NCI-H510A (cell line): ENCODE measurements at places on chromosomes 3 and 15.

DNA sequence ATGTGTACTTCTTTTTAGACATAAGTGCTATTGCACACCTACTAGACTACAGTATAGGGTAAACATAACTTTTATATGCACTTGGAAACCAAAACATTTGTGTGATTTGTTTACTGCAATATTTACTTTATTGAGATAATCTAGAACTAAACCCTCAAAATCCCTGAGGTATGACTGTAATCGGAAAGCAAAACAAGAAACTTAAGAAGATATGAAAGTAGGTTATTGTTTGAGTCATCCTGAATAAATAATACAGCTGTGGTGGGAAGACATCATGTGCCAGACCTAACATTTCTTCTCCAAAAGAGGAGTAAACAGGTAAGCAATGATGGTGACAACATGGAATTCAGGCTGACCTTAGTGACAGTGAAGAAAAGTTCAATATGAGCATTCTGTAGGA lies 765.5 kb downstream of the OTOL1 start:
- no peak for DNase-seq

DNA sequence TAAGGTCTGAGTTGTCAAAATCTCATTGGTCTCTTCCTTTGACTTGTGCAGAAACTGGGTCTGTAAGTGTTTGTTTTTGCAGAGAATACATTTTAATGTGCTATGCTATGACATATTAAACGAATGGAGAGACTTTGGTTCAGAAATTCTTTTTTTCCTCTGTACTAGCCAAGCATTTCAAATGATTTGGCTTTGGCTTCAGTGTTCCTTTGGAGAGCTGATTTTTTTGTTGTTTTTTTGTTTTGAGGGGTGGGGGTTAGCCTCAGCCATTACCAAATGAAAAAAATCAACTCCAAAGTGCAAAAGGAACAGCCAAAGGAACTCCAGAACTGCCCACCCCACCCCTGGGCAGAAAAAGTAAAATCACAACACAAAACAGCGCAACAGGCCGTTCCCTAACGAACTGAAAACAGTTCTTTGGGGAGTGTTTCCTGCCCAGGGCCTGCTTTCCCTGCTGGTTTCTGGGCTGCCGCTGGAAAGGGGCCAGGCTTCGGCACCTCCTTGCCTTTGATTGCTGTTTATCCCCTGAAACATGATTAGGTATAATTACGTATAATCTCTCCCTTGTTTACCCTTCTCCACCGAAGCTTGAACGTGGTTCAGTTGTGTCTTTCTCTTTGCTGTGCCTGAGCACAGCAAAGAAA lies 57.6 kb upstream of the NEO1 start:
- no peak for DNase-seq

- no peak for DNase-seq
These were observed 118.8 kb downstream of the LPP start for GRCh38 chr3:188272481-188273372.

DNA sequence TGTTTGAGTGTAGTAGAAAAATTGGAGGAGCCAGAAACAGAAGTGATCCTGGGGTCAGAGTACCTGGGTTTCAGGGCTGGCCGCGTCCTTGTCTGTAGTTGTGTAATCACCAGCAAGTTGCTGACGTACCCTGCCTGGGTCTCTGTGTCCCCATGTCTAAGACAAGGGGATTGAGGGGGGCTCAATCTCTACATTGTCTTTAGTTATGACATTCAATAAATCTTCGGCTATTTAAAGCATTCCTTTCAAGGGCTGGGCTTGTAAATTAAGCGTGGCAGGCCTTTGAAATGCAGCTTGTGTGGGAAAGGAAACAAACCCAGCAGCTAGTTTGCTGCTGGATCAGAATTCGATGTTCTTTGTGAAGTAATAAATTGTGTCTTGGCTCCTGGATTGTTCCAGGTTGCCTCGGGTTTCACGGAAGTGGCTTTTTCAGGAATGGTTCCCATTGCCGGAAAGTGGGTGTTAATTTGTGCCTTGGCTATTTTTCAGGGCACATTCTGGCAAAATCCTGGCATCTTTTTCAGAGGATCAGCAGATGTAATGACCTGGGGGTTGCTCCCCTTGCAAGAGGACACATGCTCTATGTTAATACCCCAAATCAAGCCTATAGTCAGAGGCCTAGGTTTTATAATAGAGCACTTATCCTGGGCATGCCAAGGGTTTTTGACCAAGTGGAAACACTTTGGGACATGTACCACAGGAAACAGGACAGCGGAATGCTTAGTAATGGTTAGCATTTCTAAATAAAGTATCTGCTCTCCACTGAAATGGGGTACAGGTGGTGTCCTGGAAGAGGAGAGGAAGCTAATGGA lies 294.8 kb upstream of the NR2E3 start:
- no peak for DNase-seq

GRCh38 chr3:195559723-195560409 lies 16.7 kb upstream of the PPP1R2 start:
- DNase-seq, result no peak

- DNase-seq, result peak; percentile 70
These were observed 2.0 kb downstream of the GP5 start for GRCh38 chr3:194396859-194397756.

- no peak for DNase-seq
These were observed 3.0 kb downstream of the ARHGAP31 start for GRCh38 chr3:119297169-119297568.

DNA sequence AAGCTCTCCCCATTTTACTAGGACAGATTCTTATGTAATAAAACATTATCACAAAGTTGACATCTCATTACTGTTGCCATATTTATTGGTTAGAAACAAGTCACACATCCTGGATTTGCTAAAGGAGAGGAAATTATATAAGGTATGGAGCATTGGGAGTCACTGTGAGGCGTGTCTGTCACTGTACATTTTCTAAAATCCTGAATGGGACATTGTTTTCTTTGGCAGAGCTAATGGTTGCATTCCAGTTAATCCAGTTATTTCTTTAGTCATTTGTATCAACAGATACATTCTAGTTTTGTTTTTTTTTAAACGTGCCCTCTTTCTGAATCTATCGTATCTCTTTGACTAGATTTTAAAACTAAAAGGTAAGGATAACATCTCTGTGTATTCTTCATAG lies 70.2 kb upstream of the MITF start:
- DNase-seq, result no peak

GRCh38 chr3:143170074-143170473 lies 50.5 kb downstream of the CHST2 start:
- DNase-seq, result no peak

- DNase-seq, result no peak
These were observed 73.3 kb downstream of the CSNK1G1 start for GRCh38 chr15:64282701-64283100.

- DNase-seq, result no peak
These were observed 34.7 kb downstream of the MAP3K13 start for GRCh38 chr3:185397676-185398075.

DNA sequence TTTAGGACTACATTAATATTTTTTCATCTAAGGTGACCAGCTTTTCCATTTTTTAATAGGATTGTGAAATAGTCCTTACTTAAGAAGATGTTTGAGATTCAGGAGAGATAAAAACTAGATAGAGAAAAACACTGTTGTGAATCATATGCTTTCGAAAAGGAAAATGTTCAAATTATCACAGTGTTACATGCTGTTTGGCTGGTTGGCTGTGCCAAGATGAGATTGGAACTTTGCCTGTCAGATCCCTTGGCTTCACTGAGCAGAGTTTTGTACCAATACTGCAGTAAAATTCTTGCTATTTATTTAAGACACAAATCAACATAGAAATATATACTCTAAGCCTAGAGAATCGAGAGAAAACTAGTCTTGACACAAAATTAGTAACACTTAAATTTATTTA lies 117.2 kb downstream of the OXSM start:
- no peak for DNase-seq

GRCh38 chr15:47987908-47988532 lies 132.8 kb upstream of the SLC24A5 start:
- peak; percentile 39 for DNase-seq

GRCh38 chr3:5305684-5305989 lies 118.1 kb downstream of the EDEM1 start:
- no peak for DNase-seq

- no peak for DNase-seq
These were observed 8.6 kb upstream of the CYFIP1 start for GRCh38 chr15:22988811-22989210.

GRCh38 chr15:57941816-57942215 lies 123.7 kb downstream of the ALDH1A2 start:
- DNase-seq, result no peak

DNA sequence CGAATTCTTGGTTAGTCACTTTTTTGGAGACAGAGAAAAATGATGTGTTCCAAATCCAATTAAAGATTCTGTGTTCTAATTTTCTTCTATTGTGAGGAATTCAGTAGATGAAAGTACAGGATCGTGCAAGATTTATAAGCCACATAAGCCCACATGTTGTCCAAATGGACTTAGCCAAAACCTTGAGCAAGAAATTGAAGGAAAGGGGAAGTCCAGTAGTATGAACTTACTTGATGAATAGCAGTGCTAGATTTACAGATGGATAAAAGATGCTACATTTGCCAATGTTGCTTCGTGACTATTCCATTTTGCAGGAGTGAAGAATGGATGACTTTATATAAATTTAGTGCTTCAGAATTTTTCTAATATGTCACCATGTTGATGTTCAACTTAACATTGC lies 120.0 kb upstream of the ATP11B start:
- DNase-seq, result no peak

GRCh38 chr3:124504332-124505059 lies 225.8 kb upstream of the UMPS start:
- no peak for DNase-seq

DNA sequence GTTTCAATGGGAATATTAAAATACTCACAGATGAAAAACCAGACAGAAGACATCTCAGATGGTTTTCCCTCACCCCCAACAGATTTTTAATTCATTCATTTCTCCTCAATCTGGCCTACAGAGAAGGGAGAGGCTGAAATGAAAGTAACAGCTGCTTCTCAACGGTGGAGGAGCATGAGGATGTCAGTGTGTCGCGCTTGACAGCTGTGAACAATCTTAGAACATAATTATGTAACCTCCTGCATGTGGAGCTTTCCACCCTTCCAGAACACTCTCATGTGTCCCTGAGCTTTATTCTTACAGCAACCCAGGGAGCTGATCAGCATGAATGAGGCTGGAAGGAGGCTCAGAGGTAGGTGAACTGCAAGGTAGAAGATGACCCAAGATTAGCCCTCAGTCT lies 52.7 kb downstream of the MB21D2 start:
- no peak for DNase-seq

DNA sequence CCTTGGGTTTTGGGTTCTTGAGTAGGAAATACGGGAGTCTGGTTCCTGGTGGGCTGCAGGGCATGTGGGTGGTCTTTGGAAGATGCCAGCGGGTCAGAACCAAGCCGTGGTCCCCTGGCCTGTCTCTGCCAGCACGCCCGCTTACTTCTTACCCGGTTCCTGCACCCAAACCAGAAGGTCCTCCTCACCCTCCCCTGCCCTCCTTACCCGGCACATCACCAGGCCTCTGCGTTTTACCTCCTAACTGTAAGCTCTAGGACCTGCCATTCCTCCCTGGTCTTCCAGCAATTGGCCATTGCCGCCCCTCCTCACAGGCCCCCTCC lies 184.0 kb downstream of the FEZF2 start:
- DNase-seq, result no peak

- no peak for DNase-seq
These were observed 144.0 kb downstream of the GREM1 start for GRCh38 chr15:32861761-32862160.

DNA sequence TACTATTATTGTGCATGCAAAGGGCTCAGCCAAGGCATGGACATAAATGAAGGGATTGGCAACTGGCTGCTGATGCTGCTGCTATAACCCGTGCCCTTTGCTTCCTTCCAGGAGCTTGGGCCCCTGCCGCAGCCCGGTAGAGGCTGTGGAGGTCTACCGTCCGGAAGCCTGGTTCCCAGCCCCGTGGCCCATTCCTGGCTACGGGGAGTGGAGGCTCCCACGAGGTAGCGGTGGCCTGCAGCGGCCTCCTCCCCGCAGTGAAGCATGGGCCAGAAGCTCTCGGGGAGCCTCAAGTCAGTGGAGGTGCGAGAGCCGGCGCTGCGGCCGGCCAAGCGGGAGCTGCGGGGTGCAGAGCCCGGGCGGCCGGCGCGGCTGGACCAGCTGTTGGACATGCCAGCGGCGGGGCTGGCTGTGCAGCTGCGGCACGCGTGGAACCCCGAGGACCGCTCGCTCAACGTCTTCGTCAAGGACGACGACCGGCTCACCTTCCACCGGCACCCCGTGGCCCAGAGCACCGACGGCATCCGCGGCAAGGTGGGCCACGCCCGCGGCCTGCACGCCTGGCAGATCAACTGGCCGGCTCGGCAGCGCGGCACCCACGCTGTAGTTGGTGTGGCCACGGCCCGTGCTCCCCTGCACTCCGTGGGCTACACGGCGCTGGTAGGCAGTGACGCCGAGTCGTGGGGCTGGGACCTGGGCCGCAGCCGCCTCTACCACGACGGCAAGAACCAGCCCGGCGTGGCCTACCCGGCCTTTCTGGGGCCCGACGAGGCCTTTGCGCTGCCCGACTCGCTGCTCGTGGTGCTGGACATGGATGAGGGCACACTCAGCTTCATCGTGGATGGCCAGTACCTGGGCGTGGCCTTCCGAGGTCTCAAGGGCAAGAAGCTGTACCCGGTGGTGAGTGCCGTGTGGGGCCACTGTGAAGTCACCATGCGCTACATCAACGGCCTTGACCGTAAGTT lies 15.0 kb downstream of the SPSB4 start:
- DNase-seq, result no peak

- no peak for DNase-seq
These were observed 24.7 kb downstream of the KAT2B start for GRCh38 chr3:20064796-20065564.

DNA sequence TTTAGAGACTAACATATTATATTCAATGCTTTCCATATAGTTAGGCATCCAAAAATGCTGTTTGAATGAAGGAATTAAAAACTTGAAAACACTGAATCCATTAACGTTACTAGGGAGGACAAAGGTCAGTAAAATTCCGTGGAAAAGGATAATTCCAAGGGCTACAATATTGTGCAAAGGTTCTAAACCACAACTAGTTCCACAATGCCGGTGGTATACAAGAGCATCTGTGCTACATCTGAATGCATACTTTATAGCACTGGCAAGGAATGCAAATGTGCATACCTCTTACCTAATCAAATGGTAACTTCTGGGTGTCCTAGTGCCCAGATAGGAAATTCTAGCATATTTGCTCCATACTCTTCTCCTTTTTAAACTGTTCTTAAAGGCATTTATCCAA lies 2.2 kb downstream of the ICE2 start:
- DNase-seq, result no peak

- DNase-seq, result no peak
These were observed 222.5 kb downstream of the SNRPN start for GRCh38 chr15:25176991-25177954.
